ENCODE measurements at places on chromosomes 7 and 10.

DNA sequence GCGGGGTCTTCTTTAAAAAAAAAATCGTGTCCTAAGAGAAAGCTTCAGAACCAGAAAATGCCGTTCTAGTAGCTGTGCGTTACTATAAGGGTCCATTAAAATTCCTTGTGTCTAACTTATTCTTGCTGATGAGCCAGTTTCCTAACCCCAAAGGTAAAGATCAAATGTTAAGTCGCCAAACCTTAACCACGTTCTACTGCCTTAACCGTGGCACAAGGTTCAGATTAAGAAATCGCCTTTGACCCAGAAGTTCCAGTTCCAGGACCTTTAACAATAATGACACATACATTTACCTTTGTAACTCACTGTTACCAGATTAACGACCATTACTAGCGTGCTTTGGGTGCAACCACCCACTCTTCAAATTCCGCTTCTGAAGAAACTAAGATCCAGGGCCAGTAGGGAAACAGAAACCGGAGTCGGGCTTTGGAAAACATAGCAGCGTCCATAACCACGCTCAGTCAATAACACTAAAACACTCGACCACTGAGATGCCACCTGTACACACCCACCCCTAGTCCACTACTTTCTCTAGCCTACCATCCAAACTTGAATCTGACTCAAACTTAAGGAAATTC, 620 bp downstream of the BET1 start:
- no peak for DNase-seq

DNA sequence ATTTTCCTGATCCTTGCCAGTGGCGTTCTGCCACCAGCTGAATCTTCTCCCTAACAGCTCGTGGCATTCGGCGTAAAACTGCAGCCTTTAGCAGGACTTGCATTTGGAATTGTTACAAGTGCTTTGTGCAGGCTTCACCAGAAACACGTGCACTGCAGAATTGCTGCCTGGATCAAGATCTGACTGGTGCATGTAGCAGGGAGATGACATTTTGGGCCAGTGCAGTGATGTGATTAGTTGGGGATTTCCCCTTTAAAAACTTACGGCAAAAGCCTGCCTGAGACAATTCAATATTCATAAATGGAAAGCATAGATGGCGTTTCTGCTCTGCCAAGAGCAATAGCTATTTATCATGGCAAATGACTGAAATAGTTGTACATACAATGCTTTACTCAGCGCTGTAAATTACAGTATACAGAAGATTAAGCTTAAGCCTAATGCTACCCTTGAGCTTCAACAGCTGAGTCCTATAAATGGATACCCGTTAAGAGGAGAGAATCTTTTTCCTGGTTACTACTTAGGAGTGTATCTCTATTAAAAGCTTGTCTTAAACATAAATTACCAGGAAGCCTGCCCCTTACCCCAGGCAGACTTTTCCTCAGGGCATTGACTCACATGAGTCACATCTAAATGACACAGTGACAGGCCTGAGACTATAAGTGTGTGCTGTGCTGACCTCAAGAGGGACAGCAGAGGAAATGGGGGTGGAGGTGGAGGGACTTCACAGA, 106.3 kb downstream of the ATXN7L1 start:
- DNase-seq: no peak

- no peak for DNase-seq
Observed at GRCh38 chr10:88755753-88756152, 4.1 kb upstream of the LIPN start.

DNA sequence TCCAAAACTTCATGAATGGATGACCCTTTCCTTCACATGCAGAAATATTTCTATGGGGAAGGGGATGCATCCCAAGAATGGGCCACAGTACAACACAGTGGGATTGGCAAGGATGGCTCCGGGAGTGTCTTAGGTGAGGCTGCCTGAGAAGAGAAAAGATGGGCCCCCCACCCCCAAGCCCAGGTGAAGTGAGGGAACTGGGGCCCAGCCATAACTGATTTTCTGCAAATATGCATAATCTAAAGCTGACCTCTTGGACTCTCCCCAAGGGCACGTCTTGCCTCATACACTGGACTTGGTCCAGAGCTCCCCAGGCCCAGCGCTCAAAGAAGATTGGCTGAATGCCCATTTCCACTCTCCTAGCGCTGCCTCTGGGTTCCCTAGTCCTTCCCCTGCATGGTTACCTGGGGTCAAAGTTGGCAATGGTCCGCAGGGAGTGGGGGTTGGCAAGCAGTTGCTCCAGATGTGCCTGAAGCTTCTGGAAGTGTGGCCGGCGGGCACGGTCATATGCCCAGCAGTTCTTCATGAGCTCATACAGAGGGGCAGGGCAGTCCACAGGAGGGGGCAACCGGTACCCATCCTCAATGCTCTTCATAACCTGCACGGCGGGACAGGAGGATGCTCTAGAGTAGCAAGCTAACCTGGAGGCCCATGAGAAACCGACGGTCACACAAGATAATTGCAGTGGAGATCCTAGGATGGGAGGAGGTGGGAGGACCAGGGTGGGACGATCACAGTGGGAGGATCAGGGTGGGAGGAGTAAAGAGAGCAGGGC, 12.3 kb downstream of the ZYX start:
- no peak for DNase-seq

DNA sequence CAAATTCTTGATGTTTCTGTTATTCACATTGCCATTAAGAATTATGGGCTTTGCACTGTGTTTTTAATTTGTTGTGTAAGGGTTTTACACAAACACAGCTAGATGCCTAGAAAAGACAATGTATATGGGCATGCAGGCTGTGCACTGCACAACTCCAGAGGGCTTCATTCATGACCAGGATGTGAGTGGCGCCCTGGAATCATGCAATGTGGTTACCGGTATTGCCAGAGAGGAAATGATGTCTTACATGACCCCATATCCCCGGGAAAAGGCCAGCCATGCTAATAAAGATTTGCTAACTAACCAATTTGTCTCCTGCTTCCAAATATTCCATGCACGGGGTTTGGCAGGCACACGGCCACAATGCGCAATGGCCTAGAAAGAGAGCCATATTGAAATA, 16.9 kb downstream of the KCNMA1 start:
- no peak for DNase-seq

DNA sequence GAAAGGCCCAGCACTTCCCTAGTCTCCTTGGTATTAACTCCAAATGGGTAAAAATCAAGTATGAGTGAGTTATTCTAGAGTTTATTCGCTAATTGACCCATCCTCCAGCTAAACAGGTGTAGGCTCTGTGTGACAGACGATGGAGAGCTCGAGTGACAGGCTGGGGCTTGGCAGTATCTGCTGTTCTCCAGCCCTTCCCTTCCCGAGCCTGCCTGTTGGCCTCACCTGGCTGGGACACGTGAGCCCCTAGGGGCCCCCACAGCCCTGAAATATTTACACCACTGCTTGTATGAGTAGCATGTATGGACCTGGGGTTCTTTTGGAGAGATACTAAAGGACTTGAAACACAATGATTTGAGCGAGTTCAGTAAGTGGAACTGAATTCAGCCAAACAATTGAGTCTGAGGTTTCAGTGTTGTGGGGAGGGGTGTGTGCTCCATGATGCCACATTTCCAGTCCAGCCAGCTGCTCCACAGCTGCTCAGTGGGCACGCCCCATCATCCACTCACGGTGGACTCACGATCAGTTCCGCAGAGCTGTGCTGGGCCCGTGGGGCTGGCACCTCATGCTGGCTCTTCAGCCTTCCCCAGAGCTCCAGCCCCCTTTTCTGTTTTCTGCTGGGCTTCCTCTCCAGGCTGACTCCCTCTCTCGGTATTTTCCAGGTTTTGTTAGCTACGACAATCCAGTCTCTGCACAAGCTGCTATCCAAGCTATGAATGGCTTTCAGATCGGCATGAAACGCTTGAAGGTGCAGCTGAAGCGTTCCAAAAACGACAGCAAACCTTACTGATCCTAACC, 283.0 kb downstream of the USP6NL start:
- no peak for DNase-seq

- DNase-seq: peak; percentile 3
Observed at GRCh38 chr10:99329304-99329553, at the start of gene CNNM1. TSS of gene CNNM1 (plus strand) at chr10:99329356. CDS start at chr10:99329388, 32 bp downstream.

- no peak for DNase-seq
Observed at GRCh38 chr10:123272171-123272570, 118.0 kb downstream of the BUB3 start.

DNA sequence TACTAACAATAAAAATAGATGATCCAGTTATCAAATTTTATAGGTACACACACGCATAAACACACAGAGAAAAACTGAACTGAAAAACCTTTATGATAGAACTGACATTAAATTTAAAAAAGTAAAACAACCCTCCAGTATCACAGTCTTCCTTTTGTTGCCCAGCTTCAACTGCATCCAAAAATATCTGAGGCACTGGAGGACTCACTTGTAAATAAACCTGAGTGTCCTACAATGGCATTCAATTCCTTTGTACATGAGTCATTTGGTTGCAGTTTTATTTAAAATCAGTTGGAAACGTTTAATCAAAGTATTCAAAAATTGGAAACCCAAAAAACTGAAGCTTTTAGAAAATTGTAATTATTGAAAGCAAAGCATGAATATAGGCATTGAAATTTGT, 265.2 kb upstream of the CSTF2T start:
- no peak for DNase-seq

GRCh38 chr10:20088061-20088701, 271.9 kb downstream of the PLXDC2 start:
- DNase-seq: no peak

GRCh38 chr10:103758294-103758681, 97.1 kb downstream of the SH3PXD2A start:
- no peak for DNase-seq

DNA sequence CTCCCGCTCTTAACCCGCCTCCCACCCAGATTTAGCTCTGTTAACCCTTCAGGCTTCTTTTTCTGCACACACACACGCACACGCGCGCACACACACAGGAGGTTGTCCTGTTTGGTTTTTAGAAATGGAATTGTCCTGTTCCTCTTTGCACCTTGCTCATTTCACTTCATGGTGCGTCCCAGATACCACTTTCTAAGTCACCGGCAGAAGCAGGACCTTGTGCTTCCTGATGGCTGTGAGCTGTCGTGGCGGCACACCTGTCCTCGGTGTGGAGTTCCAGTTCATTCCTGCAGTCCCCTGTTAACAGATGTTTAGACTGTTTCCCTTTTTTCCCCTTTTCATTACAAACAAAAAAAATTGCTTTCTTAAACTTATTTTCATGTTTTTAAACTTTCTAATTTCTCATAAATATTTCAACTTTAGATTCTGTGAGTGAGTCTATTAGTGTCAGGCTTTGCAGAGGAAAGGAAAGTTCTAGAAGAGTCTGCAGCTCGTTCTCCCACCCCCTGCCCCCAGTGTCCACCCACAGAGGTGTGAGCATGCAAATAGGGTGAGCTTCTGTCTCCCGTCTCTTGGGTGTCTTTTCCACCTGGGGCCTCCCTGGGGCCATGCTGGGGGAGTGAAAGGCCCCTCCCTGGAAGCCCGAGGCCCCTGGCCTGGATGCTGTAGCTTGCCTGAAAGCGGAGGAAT, 85.5 kb downstream of the LHPP start:
- no peak for DNase-seq
